ENCODE measurements at places on chromosomes 16 and 17.

DNA sequence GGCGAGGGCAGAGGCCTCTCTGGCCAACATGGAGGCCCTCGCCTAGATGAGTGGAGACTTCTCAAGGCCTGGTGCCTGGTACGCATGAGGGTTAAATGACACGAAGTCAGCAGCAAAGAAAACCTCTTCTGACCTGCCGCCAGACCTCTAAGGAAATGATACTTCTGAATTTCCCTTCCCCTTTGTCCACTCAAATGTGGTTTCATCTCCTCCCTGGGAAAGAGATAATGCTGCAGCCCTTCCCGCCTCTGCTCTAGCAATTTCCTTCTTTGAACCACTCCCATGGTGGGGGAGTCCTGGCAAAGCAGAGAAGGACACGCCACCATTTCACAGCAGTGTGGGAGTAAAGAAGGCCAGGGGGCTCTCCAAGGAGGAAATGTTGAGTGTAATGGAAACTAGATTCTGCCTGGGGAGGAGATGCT lies 65.7 kb upstream of the BCAR1 start:
- DNase-seq, result no peak

GRCh38 chr16:22663389-22664064 lies 150.4 kb upstream of the HS3ST2 start:
- no peak for DNase-seq

DNA sequence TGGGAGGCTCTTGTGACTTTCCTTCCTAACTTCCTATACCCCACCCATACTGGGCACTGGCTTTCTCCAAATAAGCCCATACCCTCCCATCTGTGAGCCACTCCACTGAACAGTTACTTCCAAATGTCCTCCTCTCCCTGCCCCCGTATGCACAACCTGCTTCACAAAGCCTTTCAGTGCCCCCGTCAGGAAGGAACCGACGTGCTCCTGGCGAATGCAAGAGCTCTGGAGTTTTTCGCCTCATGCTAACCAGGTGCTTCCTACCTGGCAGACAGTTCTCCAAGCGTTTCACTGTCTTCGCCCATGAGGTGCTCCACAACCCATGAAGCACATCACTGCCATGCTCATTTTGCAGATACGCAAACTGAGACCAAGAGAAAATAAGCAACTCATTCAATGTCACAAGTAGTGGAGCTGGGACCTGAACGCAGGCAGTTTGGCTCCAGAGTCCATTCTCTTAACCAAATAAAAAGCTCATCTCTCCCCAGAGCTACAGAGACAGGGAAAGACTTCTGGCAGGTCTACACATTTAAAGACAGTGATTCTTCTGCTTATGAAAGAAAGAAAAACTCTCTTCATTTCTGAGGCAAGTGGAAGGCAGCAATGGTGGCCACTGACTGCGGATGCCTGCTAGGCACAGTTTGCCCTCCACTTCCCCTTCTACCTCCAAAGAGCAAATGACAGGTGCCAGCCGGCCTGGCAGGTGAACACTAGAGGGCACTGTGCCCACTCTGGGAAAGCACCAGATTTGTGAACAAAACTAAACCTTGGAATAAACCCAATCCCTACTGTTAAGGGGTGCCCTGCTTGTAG lies 23.8 kb downstream of the SPHK1 start:
- DNase-seq, result peak; percentile 64

DNA sequence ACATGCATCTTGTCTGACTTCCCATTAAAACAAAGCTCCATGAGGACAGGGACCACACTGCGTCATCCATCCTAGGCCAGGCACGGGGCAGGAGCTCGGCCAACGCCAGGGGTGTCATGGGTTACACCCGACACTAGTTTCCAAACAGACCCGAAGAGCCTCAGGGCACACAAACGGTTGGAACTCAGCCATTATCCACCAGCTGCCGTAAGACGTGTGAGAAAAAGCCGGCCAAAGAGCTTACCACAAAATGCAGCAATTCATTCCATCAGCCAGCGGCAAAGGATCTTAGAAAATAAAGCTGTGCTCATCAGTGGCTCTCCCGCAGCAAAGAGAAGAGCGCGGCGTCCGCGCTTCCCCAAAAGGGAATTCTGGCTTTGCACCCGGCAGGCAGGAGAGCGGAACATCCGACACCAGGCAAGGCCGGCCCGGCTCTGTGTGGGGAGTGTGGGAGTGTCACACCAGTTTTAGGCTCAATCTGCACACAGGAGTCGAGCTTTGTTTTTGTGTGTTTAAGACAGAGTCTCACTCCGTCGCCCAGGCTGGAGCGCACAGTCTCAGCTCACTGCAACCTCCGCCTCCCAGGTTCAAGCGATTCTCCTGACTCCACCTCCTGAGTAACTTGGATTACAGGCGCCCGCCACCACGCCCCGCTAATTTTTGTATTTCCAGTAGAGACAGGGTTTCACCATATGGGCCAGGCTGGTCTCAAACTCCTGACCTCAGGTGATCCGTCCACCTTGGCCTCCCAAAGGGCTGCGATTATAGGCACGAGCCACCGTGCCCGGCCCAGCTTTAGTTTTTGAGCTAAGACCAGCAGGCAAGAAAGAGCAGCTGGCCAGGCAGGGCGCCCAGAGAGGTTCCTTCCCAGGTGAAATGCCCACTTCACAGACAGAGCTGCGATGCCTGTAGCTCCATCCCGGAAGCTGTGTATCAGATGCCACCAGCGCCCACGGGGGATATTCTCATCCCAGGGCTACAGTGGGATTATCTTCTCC lies 1.5 kb downstream of the SLC38A8 start:
- no peak for DNase-seq

DNA sequence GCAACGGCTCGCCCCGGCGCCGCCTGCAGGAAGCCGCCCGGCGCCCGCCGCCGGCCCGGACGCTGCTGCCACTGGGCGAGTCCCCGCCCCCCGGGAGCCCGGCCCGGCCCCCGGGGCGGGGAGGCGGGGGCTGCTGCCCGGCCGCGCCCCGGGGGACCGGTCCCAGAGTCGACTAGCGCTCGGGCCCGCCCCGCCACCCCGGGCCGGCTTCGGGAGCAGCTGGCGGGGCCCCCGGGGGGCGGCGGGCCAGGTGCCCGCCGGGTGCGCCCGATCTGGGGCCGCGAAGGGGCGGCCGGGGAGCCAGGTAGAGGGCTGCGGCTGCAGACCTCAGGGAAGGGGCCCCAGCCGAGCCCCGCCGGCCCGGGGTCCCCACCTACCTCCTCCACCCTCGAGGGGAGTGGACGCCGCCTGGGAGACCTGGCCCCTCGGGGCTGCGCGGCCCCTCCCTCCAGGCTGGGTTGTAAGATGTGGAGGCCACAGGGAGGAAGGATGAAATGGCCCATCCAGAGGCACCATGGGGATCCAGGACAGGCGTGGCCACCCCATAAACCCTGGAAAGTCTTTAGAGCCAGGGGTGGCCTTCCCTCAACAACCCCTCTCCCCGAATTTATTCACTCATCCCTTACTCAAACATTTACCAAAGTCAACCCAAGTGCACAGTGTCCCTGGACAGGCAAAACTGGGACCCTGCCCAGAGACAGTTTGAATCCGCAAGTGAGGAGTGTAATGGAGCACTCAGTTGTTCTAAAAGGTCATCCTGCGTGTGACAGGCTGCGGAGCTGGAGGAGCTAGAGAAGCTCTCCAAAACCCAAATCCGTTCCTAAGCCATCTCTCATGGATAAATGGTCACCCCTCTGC lies at the start of gene CDYL2:
CDYL2 (minus strand) TSS at position 73 of the 858 bp plus-strand sequence. CDS start 425 bp downstream, outside the sequence.
- no peak for DNase-seq

Measured in NCI-H2081 treated with DMSO at 0.1 percent for 48 hours (cell line).